ENCODE measurements at places on chromosomes 13 and 19.

DNA sequence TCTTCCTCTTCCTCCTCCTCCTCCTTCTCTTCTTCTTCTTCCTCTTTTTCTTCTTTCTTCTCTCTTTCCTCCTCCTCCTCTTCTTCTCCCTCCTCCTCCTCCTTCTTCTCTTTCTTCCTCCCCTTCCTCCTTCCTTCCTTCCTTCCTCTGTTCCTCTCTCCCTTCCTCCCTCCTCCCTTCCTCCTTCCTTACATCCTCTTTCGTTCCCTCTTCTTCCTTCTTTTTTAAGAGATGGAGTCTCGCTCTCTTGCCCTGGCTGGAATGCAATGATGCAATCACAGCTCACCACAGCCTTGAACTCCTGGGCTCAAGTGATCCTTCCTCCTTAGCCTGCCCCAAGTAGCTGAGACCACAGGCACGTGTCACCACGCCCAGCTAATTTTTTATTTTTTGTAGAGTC, 13.2 kb downstream of the EHD2 start:
- DNase-seq = no peak

DNA sequence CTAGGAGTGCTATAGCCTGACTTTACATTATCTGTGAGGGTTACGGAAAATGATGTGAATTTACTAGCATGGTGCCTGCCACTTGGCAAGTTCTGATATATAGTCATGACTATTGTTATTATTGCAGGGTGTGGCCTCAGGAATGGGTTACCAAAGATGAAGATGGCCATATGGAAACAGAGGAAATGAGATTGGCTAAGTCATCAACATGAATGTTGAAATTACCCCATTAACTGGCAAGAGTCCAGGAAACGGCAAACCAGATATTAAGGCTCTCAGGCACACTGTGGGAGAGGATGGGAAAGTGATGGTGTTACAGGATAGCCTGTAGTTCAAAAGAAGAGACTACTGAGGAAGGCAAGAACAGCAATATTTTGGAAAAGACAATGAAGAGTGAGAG, 183.3 kb downstream of the KCNRG start:
- no peak for DNase-seq

DNA sequence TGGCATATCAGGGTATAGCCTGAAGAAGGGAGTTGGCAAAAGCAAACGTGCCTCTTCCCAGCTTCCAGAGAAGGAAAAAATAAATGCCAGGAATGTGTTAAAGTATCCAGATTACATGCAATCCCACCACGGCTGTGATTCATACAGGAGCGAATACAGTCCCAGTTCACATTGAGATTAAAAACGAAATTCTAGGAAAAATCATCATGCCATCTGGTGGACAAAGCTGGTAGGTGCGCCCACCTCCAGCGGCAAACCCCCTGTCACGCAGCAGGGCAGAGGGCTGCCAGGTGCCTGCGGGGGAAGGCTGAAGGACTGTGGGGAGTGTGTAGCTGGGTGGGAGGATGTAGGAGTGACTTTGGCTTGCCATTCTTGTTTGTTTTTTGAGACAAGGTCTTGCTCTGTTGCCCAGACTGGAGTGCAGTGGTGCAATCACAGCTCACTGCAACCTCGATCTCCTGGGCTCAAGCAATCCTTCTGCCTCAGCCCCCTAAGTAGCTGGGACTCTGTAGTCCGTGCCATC, 6.4 kb upstream of the DMWD start:
- peak; percentile 35 for DNase-seq

- no peak for DNase-seq
Measured at GRCh38 chr13:39037410-39037879, 444 bp downstream of the PROSER1 start.
